Activated CD4-positive, alpha-beta T cell treated with anti-CD3 and anti-CD28 coated beads for 1 hour (primary cell): ENCODE measurements at places on chromosomes 2 and 18.

DNA sequence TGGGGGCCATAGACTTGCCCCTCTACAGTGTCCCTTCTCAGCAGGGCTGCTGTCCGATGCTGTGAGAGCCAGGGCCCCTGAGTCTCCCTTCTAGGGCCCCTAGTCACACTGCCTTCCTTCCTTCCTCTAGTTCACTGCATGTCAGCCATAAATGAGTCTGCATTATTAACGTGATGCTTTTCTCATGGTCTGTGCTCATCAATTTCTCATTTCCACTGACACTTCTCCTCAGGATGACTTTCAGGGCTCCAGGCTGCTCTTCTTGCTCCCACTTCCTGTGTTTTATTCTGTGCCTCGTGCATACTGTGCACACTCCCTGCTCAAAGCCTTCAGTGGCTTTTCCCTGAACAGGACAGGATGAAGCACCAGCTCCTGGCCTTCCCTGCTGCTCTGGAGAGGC, 146.5 kb downstream of the FAM210A start:
- DNase-seq, result no peak

GRCh38 chr2:1091895-1092585, 141.4 kb downstream of the SNTG2 start:
- DNase-seq, result no peak

DNA sequence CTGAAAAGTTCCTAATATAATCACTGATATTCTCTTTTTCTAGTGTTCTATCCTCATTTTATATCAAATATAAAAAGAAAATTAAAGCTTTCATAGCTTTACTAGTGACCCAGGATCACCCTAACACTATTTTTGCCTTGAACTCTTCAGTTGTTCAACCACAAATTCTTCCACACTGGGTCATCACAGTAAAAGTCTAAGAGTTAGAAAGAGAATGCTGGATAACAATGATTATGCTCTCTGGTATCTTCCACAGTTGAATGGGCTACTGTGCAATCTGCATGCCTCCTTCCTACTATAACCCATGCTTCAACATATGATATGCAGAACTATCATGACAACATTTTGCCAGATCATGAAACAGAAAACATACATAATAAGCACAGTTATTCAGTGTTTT, 32.3 kb downstream of the CHN1 start:
- no peak for DNase-seq

- DNase-seq, result no peak
Measured at GRCh38 chr18:9685615-9685890, 22.5 kb upstream of the RAB31 start.

GRCh38 chr2:173959358-173959884, 5.8 kb downstream of the SP3 start:
- no peak for DNase-seq
